ENCODE measurements at places on chromosomes 3 and 15.

DNA sequence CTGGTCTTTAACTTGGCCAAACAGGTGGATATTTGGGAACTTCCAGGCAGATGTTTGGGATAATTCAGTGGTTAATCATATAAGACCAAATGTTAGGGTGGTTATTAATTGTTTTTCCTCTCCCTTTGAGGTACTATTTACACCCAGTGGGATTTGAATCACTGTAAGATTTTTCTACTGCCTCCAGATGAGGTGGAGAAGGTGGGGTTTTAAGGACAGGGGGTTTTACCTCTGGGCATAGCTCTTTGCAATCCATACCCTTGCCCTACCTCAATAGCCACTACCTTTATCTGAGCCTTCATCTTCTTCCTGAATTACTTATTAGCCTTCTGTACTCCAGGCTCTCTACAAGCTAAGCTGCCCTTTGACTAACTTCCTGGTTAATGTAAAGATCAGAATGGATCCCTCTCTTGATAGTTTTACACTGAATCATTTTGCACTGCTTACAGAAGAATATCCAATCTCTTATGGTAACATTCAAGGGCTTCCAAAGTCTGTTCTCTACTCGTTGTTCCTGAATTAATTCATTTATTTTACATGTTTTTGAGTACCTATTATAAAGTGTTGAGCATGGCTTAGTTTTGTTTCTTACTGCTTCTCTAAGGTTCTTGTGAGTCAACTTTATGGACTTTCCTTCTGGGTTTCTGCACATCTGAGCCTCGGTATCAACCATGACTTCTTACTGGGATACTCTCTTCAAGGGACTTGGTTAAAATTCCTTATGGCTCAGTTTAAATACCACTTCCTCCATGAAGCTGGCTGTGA, 331.2 kb upstream of the TBL1XR1 start:
- peak; percentile 49 for DNase-seq

DNA sequence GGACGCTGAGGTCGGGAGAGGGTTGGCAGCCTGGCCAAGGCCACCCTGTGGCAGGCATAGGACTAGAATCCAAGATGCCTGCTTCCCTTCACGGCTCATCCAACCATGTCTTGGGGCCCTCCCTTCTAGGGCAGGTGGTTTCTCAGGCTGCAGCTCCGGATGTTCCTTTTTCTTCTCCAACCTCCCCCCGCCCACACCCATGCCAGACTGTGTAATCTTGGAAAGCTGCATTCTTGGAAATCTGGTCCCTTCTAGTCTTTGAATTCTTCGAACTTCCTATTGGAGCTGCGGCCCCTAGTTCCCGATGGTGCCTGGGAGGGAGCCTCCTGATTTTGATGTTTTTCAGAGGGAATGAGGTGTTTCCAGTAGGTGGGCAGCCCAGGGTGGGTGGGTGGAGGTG, 109.8 kb downstream of the FBLN2 start:
- no peak for DNase-seq

DNA sequence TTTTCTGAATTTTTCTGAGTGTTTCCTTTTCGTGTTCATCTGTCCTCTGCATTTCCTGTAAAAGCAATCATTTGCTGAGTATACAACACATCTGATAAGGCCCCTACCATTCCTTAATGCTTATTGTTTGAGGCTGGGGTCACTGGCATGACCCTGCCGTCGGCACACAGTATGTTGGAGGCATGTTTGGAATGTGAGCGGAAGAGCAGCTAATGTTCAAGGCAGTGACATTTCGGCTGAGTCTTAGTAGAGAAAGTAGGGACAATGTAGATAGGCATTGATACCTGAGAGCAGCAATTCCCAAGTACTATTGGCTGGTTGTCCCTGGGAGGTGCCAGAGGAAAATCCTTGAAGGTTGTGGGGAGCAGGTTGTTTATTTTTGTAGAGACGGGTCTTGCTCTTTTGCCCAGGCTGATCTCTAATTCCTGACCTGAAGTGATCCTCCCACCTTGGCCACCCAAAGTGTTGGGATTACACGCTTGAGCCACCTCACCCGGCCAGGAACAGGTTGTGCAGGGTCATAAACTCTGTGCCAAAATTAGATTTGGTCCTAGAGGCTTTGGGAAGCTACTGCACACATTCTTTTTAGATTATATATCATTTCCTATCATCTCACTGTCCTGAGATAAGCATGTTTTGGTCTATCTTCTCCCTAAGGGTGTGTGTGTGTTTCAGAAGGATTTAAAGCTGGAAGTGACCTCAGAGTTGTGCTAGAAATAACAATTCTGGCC, 13.5 kb downstream of the PTPN23 start:
- peak; percentile 58 for DNase-seq

DNA sequence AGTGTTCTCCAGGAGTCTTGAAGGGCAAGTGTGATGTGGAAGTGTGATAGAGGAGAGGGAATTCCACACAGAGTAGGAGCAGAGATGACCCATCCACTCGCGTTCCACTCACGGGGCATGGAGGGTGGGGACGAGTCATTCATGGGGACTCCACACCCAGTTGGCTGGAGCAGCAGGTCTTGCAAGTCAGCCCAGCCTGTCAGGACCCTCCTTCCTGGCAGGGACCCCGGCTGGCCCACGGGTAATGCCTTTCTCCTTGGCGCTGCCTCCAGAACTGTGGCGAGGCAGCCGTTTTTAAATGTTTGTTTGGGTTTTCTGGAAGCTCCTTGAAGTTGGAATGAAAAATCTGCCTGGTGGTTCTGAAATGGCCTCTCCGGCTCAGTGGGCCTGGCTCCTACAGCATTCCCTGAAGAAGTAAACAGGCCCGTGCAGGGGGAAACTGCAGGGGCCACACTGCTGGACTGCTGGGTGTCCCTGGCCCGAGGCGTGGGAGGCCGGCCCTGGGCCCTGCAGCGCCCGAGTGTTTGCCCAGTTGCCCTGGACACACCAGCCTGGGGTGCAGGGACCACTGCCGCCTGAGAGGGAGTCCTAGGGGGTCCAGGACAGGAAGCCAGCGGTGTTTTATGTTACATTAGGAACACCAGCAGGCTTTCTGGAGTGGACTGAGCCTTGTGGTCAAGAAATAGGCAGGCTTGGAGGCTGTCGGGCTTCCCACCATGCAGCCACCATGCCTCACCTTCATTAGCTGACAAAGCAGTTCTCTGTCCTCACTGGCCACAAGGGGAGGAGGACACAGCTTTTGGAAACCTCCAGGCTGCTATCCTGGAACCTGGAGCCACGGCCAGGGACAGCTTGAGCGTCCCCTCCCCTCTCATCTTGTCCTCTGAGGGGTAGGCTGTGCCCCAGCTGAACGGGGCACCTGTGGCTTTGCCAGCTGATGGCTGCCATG, 61.3 kb downstream of the CEMIP start:
- no peak for DNase-seq

GRCh38 chr3:10835406-10835805, 19.4 kb downstream of the SLC6A11 start:
- no peak for DNase-seq

DNA sequence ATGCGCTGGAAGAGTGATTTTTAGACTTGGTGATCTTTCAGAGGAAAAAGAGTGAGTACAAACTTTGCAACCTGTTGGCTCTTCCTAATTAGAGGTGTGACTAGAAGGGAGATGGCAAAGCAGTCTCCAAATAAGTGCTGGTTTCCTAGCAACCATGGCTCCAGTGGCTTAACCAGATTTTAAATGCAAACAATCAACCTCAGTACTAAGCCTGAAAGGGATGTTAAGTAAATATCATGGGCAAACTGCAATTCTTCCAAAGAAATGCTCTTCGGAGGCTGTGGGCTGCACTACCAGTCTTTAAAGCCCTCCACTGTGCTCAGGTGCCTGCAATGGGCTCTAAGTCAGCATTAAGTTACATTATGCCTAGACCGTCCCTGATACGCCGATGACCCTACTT, 678.1 kb upstream of the CCDC54 start:
- no peak for DNase-seq

GRCh38 chr3:148309390-148310035, 388.2 kb upstream of the AGTR1 start:
- peak; percentile 52 for DNase-seq

DNA sequence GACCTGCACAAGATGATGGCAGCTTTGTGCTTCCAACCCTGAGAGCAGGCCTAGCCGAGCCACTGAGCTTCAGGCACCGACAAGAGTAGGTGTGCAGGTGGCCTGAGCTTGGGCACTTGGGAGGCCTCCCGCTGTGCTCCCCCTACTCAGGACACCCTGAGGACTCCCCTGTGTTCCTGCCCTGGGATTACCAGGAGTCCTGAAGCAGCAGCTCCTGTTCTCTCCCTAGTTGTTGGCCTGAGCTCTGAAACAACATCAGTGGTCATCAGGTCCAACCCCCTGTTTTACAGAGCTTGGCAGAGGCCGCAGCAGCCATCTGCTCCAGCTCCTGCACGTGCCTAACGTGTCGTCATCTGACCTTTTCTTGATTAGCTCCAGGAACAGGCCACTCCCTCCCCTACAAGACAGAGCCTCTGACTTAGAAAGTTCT, 8.0 kb upstream of the MESP2 start:
- DNase-seq: peak; percentile 53

GRCh38 chr3:129432671-129433070, 4.2 kb upstream of the EFCAB12 start:
- no peak for DNase-seq

GRCh38 chr3:9550999-9551398, 2.6 kb downstream of the LHFPL4 start:
- no peak for DNase-seq

GRCh38 chr3:111846039-111846438, 13.0 kb upstream of the PHLDB2 start:
- DNase-seq: peak; percentile 39

DNA sequence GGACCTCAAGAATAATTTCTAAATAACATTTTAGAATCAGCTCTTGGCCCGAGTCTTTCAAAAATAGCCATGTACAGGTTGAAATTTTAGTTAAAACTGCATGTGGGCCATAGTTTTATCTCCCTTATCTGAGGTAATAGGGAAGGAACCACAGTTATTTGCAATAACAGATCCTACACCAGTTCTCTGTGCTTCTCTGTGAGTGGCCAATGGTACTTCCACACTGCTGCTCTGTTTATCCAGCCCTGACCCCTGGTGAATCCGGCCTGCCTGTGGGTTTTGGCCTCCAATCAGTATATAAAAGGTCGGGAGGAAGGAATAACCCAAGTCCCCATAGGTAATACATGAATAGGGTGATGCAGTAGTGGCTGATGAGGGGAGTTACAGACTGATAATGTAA, 48.0 kb upstream of the TNIK start:
- DNase-seq: peak; percentile 49

- no peak for DNase-seq
These were observed 1.6 kb upstream of the MCTP2 start for GRCh38 chr15:94229591-94230369.

GRCh38 chr3:192642651-192643050, 84.7 kb downstream of the FGF12 start:
- no peak for DNase-seq

DNA sequence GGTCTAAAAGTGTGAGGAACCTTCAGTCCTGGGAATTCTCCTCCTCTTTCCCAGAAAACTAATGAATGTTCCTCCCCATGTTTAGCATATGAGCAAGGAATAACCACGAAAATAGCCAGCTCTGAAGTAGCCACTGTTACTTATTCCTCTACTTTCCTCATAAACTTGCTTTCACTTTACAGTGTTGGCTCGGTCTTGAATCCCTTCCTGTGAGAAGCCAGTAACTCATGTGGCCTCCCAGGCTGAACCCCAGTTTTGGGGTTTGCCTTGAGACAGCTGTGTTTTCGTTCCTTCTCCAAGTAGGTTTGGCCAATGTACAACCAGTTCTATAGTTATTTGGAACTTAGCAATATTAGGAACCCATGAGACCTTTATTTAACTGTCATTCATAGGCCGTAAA, 195.0 kb downstream of the CNTN6 start:
- DNase-seq: no peak

DNA sequence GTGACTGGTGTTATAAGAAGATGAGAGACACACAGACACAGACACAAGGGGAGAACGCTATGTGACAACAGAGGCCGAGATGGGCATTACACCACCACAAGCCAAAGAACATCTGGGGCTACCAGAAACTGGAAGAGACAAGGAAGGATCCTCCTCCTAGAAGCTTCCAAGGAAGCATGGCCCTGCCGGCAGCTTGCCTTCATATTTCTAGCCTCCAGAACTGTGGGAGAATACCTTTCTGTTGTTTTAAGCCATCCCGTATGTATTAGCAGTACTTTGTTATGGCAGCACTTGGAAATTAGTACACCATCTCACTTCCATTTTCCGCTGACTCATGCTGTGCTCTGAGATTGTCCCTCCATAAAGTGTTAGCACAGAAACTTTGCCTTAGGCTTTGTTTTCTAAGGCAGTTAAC, 38.7 kb upstream of the CA12 start:
- peak; percentile 53 for DNase-seq

- DNase-seq: no peak
These were observed 76.9 kb downstream of the STAG1 start for GRCh38 chr3:136675150-136675858.

DNA sequence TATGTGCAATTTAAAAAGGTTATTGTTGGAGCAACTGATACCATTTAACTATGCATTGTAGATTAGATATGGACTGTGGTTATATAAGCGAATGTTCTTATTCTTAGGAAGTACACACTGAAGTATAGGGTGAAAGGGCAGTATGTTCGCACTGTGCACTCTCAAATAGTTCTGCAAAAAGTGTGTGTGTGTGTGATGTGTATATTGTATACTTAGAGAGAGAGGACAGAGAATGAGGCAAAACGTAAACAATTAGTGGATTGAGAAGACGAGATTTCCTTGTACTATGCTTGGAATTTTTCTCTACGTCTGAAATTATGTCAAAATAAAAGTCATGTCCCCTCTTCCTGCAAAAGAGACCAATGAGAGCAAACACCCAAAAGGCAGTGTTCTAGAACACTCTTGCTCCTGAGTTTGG, 30.4 kb downstream of the LSM3 start:
- DNase-seq: peak; percentile 60

DNA sequence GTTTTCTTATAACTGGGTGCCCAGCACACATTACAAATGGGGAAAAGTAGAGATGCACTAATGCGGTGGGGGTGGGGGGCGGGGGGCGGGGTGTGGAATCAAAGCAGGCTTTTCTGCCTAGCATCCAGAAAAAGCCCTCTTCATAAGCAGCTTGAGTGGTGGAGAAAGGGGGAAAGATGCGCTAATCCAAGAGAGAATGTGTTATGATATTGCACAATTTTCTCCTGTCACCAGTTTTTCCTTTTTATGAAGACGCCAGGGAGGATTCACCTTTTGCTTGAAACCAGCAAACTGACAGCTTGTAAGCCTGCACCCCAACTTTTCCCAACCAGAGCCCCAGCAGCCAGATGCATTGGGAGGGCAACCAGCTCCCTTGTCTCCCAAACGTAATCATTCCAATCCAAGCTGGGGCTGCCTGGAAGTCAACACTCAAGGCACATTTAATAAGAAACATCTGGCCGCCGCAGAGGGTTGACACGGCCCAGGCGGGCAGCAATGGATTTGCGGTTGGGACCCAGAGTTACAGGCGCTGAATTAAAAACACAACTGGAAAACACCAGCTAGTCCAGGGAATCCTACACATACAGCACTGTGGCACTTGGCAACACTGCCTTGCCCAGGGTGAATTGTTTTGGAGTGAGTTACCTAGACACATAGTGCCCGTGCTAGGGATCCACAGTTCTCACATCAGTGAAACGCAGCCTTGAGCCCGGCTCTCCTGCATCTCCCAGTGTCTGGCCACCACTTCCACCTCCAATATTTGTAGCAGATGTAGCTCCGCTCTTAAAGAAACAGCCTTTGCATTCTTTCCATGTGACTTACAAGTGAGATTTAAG, 218.5 kb upstream of the PRICKLE2 start:
- no peak for DNase-seq

All from iris pigment epithelial cell (primary cell).